ENCODE measurements at places on chromosomes 1 and 21.

DNA sequence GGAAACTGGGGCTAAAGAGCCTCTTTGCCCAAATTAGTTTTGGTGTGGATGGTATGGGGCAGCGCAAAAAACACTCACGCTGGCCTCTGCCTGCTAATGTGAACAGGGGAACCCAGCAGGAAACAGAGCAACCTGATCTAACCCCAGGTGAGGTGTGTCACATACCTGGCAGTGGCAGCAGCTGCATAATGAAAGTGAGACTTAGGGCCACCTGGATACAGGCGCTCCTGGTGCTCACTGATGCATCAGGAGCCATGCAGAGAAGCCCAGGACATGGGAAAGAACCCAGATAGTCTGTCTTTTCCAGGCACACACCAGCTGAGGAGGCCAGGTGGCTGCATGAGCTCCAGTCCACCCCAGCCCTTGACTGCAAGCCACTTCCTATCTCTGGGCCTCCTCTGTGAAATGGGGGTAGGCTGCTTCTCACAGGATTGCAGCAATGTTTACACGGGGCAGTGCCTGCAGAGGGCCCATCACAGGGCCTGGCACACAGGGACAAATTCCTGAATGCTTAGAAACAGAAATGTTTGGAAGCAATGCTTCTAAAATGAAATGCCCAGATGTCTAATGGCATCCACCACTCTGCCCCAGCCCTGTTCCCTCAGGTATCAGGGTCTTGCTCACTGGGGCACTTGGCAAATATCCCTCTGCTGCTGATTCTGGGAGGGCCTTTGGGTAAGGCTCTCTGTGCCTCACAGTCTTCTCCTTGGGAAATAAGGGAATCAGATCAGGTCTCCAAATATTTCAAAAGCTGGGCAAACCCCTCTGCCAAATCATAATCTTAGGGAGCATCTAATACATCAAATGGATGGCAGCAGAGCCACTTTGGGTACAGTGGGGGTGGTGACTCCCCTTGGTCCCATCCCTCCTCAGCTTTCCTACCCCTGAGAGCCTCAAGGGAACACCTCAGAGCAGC is 19.9 kb downstream of the DHCR24 start:
- no peak for DNase-seq

- no peak for DNase-seq
Measured at GRCh38 chr1:203185061-203185461, 1.4 kb downstream of the CHI3L1 start.

DNA sequence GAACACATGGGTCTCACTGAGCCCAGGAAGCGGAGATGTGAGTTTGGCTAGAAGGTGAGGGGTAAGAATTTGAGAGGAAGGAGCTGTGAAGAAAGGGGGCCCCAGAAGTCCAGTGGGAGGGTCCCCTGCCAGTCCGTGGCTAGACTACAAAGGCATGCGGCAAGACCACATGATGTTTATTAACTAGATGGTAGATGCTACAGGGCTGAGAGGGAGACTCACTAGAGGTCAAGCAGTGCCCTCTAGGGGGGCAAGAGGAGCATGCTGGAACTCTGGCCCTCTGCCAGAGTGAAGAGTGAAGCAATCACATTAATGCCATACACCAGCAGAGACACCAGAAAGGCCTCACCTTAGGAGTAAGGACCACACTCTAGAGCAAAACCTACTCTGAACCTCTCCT is 12.2 kb downstream of the KIAA0319L start:
- no peak for DNase-seq

DNA sequence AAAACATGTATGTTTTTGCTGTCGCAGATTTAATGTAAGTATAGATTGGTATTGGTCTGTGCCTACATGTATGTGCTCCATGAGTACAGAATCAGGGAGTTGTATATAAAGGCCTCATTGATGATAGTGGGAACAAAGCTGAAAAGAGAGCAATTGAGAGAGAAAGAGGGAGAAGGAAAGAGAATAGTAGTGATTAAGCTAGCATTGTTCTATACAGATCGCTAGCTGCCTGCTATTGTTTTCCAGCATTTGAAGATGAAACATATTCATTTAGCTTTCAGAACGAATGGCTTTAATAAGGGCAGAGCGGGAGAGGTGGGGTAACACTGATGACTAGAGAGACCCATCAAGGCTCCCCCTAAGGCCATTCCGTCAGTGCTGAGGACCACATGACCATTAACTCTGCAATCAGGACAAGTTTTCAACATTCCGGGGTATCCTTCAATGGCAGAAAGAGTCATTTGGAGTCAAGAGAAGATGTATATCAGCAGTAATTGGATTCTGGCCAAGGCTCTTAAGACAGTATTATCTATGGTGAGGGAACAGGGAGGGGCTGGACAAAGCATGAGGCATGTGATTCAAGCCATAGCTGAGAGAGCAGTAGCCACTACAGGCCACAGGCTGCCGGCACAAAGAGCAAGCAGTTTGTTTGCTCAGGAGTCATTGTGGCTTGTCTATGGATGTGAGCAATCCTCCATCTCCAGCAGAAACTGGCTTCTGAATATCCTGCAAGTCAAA is 176.5 kb downstream of the PBX1 start:
- DNase-seq = no peak

- peak; percentile 65 for DNase-seq
Measured at GRCh38 chr1:165827268-165828102, at the start of gene UCK2. Gene UCK2, plus strand, starts transcription at chr1:165827614. Its CDS starts 220 bp downstream, at chr1:165827834.

DNA sequence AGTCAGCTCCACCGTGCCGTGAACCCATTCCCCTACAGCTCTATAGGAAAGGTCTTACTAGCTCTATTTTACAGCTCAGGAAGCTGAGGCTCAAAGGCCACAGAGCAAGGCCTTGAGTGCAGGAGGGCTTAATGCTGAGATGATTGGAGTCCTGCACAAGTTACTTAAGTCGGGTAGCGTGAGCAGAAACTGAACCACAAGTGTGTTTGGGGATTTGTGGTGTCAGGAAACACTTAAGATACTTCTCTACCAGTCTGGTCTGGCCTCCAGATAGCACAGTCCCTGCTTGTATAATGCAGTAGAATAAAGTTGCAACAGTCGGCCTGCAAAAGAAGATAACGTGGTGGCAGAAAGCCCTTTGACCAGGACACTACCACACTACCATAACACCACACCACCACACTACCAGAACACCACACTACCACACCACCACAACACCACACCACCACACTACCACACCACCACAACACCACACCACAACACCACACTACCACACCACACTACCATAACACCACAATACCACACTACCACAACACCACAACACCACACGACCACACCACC is 118.1 kb downstream of the SPSB1 start:
- no peak for DNase-seq

DNA sequence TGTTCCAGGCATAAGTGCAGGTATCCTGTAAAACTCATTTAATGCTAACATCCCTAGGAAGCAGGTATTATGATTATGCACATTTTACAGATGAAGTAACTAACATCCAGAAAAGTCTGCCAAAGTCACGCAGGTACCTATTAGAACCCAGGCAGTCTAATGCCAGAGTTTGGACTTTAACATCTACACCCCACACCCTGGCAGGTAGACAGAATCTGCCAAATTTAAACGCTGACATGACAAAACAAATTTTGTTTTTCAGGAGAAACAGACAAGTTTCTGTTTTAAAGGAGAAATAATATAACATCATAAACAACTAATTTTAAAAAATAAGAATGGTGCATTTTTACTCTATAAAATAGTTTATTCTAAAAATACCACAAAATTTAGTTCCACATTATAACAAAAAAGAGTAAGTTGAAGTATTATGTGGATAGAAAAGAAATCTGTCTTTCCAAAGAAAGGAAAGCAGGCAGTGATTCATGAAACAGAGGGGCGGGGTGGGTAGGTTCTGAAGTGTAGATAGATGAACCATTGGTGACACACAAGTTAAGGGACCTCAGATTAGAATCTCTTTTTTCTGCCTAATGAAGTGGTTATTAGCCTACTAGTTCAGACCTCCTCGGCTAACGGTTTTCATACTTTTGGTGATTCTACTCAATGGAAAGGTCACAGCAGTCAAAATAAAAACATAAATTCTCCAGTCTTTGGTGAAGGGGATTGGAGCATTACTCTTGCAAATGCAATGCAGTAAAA is 1.7 kb downstream of the ASPM start:
- DNase-seq = no peak

DNA sequence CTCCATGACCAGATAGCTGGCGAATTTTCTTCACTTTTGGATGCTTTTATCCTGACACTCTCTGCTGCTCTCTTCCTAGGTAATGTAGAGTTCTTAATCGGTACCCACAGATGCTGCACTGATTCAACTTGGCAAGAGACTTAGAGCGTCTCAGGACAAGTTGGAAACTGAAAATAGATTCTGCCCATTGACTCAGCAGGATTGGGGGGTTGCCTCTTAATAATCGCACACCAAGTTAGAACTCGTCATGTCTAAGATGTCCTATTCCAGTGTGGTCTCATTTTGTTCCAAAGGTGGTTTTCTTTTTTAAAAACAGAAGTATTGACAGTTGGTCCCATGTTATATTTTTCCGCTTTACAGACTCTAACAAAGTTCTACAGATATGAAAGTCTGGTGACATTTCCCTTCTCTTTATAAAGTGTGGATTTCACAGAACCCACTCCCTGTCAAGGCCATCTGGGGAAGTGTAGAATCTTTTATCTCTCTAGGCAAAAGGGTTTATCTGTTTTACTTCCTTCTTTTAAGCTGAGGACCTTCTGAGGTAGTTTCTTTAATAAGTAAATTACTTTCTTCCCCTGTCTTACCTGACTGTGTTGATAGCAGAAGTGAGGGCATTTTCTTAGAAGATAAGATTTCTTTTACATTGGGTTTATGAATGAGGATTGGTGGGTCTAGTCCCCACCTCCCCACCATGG is 12.1 kb upstream of the DIPK1A start:
- DNase-seq = no peak

- no peak for DNase-seq
Measured at GRCh38 chr1:224903955-224904354, 25.5 kb upstream of the DNAH14 start.

DNA sequence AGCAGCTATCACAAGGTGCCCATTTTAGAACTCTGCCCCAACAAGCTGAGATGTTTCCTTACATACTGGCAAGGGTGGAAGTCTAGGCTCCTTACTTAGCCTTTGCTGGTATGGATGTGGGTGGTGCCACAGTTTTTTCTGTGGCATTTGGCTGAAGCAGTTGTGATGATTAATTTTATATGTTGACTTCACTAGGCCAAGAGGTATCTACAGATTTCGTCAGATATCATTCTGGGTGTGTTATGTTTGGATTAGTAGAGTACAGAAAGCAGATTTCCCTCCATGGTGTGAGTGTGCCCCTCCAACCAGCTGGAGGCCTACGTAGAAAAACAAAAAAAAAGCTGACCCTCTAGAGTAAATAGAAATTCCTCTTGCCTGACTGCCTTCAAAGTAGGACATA is 317.0 kb downstream of the BARHL2 start:
- no peak for DNase-seq

DNA sequence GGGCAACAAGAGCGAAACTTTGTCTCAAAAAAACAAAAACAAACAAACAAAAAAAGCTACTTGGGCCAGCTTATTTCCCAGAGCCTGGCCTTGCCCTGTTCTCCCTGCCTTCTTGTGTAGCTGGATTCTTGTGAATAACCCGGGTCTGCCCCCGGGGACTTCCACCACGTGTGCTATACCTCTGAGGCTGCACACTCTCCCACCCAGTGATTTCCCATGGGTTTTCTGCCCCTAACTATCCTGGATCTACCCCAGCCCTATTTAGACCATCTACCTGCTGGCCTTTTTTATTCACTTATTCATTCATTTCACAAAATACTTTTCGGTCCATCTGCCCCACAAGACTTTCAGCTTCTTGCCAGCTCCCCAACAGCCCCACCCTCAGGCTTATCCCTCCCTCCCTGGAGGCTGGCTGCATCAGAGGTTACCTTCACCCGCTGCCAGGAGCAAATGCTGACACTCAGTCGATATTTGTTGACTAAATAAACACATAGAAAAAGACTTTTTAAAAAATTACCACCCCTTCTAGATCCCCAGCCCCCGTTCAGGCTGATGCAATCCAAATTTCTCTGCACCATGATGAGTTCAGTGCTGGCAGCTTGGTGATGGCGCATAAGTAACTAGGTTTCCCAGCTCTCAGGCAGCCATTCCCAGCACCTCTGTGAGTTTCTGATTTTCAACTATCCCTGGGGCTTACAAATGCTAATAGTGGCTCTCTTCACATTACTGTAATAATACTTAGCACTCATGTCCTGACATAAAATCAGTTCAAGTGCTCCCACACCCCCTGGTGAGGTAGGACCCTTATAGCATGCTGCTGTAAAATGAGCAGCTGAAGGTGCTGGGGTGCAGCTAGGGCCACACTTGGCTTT is 30.7 kb upstream of the TARBP1 start:
- DNase-seq = no peak

DNA sequence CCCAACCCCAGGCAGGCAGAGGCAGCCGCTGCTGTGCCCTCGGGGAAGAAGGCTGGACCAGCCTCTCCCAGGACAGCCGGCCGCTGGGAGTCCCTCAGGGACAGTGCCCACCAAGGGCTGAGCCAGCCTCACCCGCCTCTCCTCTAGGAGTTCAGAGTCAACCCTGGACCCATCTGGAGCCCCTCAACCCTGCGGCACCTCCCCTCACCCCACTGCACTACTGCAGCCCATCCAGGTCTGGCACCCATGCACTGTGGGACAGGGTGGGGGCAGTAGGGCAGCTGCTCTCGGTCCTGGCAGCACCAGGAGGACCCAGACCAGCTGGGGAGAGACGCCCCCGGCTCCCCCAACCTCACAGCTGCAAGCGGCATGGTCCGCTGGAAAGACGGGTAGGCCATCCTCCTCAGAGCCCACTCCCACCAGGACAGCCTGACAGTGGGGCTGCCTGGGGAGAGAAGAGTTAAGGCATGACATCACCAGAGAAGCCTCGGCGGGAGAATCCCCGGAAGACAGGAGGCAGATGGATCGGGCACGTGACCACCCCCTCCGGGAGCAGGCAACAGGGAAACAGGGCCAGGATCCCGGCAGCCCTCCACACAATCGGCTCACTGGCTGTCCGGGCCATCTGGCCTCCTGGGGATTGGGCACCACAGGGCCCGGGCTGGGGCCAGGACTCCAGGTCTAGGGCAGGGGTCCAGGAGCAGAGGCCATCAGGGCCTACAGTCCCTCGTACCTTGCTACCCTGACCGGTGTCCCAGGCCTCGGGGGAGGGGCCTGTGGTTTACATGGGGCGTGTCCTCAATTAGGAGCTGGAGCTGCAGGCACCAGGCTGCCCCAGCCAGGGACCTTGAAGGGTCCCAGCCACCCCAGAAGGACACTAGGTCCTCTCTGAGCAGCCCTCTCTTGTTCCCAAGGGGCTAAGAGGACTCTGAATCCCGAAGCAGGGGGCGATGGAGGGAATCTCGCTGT is 3.1 kb downstream of the ACAP3 start:
- no peak for DNase-seq

DNA sequence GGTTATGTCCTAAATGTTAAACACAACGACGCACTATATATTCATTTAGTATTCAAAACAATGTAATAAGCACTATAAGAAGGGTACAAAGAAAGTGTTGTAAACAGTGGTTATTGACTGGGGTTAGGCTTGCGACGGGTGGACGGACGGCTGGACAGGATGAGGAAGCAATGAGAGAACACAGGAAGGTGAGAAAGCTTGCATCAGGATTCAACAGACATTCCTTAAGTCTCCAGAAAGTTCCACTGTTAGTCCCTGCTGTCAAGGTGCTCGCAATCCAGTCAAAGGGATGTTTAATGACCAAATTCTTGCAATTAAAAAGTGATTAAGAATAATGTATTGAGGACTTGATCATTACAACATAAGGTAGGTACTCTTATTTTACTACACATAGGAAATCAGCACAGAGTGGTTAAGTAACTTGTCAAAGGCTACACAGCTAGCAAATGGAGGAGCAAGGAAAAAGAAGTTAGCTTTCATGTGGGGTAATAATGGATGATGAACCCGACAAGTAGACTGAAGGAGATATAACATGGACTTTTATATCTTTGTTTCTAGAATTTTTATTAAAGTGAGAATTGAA is 994 bp upstream of the ACBD6 start:
- no peak for DNase-seq

GRCh38 chr1:161481624-161482392 is 23.4 kb upstream of the FCGR2A start:
- no peak for DNase-seq

Measured in stimulated activated CD4-positive, alpha-beta T cell treated with anti-CD3 and anti-CD28 coated beads, Interleukin-2, amount 100 ng/mL, for 48 hours (primary cell).